Right cardiac atrium (tissue), 5 donors: ENCODE measurements at places on chromosomes 3 and 15. TPM values are rescaled to one million over a fixed set of nuclear protein-coding genes. Genes with fewer than 3 reads are reported as not detected.

The DUOX1 gene
- 1.9 TPM for total RNA-seq

DNA sequence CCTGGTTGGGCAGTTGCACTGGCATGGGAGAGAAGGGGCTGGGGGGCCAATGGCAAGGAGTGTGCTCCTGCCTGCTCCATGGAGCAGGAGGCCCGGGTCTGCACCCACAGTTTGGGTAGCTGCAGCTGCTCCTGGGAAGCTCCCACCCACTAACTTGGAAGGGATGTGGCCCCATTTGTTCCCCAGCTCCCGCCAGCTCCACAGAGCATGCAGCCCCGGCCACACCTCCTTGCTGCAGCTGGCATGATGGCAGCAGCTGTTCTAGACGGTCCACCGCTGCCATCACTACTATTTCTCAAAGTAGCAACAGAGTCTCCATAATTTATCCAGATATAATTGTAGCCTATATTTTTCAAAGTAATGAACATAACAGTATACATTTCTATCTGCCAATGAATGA lies 65.8 kb downstream of the PIK3CB start:
- no peak for DNase-seq

DNA sequence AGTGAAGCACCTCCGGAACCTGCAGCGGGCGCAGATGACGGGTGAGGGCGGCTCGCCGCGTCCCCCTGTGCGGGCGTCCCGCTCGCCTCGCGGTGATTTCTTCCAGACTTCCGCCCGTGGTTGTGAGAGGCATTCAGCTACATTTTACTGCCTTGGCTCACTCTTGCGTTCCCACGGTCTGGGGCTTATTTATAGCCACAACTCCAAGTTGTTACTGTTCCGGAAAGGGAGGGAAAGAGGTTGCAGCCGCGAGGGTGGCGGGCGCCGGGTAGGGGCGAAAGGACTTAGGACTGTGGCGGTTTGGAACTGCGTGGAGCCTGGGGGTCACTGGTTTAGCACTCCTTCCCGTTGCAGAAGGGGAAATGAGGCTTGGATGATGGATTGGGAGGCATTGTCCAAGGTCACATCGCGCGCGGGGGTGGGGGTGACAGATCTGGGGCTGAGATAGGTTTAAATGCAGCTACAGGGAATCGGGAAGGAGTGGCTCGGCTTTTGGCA lies 1.1 kb downstream of the HES1 start:
- DNase-seq: peak; percentile 83

DNA sequence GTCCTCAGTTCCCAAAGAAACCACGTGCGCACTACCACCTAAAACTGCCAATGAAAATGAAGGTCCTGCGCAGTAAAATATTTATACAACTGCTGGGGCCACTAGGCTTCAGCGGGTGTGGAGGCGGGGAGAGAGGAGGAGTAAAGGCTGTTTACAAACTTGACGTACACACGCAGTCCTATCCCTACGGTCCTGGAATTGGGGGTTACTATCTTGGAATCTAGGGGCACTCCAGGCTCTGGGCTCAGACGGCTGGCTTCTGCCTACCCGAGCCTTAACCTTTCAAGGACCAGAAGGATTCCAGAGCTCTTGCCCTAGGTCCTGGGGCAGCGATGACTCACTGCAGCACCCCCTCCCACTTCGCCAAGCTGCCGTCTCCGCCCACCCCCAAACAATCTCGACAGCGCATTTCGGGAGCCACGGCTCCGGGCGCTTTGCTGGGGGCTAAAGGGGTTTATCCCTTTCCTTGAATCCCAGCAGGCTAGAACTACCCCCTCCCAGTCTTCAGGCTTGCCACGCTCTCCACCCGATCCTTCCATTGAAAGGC lies 3.0 kb downstream of the ADAMTS9 start:
- DNase-seq: peak; percentile 72

The CCRL2 gene
- 1.4 TPM for total RNA-seq

DNA sequence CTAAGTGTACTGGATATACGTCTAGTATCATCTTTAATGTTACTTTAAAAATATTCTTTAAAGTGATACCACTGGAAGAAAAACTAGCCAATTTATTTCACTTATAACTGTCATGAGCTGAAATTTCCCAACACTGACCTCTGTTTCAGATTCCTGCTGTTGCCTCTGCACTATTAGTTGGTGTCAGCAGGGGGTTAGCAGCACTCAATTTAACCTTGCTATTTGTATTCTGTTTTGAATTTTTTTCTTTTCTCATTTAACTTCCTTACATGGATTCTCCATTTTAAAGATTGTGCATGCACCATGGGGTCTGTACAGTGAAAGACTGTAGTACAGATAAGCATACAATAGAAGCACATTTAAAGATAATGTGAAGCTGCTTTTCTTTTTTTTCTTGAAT lies 169.2 kb downstream of the UBE2E2 start:
- DNase-seq: no peak

The CCDC32 gene
- 23.1 TPM for total RNA-seq

DNA sequence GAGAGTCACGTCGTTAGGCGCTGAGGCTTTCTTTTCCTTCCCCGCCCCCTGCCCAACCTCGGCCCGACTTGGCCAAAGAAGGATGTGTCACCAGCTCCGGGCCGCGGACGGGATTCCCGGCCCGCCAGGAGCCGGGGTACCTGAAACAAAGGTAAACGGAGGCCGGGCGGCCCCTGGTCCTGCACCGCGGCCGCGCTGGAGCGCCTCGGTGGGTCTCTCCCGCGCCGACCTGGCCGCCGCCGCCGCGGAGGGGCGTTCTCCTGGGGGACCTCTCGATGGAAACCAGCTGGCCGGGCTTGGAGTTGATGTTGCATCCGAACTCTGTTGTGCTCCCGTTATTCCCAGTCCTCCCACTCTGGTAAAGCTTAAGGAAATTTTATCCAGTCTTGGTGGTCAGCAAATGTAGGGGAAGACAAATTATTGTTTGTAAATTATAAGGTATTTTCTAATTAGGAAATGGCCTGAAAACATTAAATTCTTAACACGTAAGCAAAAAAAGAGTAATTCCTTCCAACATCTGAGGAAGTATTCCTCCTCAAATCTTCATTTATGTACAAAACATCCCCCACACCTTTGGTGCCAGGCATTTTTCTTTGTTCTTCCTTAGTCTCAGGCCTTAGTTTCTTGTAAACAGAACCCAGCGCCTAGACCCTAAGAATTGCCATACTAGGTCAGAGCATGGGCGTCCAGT lies 888 bp downstream of the PPP2R3A start:
- no peak for DNase-seq

- DNase-seq: no peak
Measured at GRCh38 chr3:25566358-25566920, 98.3 kb downstream of the TOP2B start.

GRCh38 chr15:41799488-41799805 lies 25.2 kb downstream of the MAPKBP1 start:
- no peak for DNase-seq

The DUOX2 gene
- total RNA-seq: 0.41 TPM

- no peak for DNase-seq
Measured at GRCh38 chr15:44782516-44782915, 46.2 kb downstream of the TRIM69 start.

DNA sequence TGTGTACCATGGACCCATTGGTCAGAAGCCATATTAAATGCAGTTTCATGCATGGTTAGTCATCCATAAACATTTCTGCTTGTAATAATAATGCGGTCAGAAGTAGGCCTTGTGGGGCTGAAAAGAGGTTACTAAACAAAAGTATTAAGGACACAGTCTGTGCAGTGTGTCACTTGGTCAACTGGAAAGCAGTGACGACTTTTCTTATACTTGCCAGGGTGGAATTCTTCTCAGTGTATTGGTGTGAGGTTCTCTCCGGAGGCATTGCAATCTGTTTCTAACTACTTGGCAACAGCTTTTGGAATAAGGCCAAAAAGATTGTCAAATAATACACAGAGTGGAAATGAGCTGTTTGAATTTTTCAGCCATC lies 46.8 kb downstream of the CHL1 start:
- DNase-seq: no peak

- DNase-seq: no peak
Measured at GRCh38 chr3:125192190-125193035, 20.1 kb downstream of the SLC12A8 start.

The OR5K2 gene
- total RNA-seq: not detected

GRCh38 chr3:185959609-185960521 lies 22.1 kb upstream of the TRA2B start:
- no peak for DNase-seq

- DNase-seq: no peak
Measured at GRCh38 chr15:92681141-92681631, 25.6 kb upstream of the FAM174B start.

DNA sequence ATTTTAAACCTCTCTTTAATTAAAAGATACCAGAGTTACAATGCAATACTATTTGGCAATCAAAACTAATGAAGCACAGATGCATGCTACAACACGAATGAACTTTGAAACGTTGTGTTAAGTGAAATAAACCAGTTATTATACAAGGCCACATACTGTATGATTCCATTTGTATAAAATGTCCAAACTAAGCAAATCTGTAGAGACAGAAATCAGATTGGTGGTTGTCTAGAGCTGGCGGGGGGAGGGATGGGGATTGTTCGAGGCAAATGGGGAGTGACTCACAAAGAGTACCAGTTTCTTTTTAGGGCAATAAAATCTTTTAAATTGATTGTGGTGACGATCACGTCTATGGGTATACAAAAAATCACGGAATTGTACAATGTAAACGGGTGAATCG lies 677.0 kb downstream of the NTRK3 start:
- DNase-seq: no peak

DNA sequence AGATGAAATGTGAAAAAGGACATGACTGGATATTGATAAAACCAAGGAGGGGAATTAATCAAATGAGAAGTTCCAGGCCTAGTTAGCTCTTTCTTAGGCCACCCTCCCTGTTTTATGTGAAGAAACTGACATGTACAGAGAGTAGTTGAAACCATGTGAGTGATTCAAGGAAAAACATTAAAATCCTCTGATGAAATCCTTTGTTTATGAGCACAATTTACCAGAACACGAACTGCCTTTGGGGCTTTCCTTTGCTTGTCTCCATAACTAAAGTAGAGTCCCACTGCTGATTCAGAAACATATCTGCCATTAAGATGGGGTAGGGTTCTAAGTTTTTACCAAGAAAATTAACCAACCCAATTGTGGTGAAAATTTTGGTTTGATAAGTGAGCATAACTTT lies 558.3 kb downstream of the NR2F2 start:
- DNase-seq: no peak

The PCBP4 gene
- total RNA-seq: 72.7 TPM

DNA sequence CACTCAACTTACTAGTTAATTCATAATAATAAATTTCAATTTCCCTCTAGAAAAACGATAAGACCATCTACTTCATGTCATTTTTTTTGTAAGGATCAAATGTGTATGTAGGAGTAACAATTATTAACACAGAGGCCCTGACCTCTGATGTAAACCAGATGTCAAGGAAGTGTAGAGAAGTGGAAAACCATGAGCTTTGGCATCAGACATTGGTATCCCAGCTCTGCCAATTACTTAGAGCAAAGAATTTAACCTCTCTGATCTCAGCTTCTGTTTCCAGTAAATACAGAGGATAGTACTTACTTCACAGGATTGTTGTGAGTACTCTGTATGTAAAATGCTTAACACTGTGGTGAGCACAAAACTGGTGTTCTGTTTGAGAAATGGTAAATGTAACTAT lies 17.5 kb downstream of the AQR start:
- DNase-seq: no peak

GRCh38 chr3:30400926-30401325 lies 205.5 kb upstream of the TGFBR2 start:
- no peak for DNase-seq

GRCh38 chr3:66432041-66432766 lies 68.6 kb downstream of the LRIG1 start:
- DNase-seq: no peak

The TP63 gene
- total RNA-seq: 0.57 TPM

DNA sequence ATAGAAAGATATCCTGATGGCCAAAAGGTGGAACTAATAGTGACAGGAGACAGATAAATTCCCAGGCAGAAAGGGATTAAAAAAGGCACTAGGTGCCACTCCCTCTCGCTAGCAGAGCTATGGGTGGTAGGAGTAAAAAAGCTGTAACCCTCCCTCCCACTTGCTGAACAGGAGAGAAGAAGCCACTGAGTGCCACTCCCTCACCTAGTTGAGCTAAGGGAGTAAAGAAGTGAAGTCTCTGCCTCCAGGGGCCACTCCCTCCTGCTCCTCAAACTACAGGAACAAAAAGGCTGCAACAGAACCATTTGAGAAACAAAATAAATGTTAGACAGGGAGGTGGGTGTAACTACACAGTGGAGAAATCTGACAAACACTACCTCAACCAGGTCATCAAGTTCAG lies 276.2 kb upstream of the EPHA6 start:
- no peak for DNase-seq

- DNase-seq: no peak
Measured at GRCh38 chr15:52791776-52792175, 1.6 kb upstream of the ONECUT1 start.

The SCN11A gene
- total RNA-seq: 0.03 TPM

DNA sequence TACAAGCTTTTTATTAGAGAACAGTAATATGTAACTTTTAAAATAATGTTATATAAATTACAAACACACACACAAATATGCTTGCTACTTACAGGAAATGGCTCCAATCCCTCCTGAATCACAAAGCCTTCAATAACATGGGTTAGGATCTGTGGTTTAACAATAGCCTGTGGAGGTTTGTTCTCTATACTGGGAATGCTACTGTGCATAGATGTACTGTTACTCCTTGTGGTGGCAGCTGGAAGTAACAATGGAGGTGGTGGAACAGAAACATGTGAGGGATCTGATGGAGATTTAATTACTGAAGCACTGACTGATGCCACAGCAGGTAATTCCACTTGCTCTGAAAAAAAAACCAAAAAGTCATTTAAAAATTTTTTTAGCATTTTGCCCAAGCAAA lies 64.4 kb downstream of the PHC3 start:
- DNase-seq: no peak

- DNase-seq: no peak
Measured at GRCh38 chr15:91897585-91898372, 44.3 kb downstream of the SLCO3A1 start.

DNA sequence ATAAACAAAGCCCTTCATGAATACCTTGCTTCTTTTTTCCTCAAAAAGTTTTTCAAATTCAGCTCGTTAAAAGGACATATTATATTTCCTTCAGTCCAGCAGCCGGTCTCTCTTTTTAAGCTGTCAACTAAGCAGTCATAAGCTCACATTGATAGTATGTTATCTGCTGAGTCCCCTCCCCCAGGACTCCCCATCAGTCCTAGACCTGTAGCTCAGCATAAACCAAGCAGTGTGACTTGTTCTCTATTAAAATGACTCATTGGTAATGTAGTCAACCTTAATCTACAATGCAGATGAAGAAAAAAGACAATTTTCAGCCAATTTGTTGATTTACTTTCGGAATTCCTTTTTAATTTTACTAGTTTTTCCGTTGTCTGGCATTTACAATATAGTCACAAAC lies 483.8 kb downstream of the MECOM start:
- DNase-seq: no peak

- DNase-seq: no peak
Measured at GRCh38 chr15:92205255-92205739, 188.4 kb upstream of the ST8SIA2 start.
